ENCODE measurements at places on chromosomes 5 and 9.

DNA sequence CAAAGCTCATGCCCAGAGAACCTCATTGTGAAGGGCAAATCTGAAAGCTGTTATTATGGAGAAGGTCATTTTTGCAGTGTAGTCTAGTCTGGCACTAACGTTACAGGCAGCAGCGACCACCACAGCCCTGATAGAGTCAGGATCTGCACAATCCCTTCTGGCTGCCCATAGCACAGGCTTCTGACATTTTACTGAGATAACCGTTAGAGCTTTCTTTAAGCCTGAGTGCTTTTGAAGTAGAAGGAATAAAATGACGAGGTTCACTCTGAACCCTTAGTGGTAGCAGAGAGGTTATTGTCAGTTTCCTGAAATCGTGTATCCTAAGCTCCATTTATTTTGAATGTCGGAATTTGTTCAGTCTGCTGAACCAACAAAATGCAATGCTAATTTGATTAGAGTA, 505.1 kb downstream of the CDH12 start:
- DNase-seq: no peak

DNA sequence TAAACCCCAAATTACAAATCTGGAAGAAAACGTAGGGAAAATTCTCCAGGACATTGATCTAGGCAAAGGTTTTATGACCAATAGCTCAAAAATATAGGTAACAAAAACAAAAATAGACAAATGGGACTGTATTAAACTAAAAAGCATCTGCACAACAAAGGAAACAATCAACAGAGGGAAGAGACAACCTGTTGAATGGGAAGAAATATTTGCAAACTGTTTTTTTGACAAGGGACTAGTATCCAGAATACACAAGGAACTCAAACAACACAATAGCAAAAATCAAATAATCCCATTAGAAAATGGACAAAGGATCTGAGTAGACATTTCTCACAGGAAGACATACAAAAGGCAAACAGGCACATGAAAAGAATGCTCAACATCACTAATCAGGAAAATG, 386.3 kb downstream of the ENC1 start:
- no peak for DNase-seq

- DNase-seq: no peak
Measured at GRCh38 chr9:130541533-130541932, 37.8 kb upstream of the FUBP3 start.

DNA sequence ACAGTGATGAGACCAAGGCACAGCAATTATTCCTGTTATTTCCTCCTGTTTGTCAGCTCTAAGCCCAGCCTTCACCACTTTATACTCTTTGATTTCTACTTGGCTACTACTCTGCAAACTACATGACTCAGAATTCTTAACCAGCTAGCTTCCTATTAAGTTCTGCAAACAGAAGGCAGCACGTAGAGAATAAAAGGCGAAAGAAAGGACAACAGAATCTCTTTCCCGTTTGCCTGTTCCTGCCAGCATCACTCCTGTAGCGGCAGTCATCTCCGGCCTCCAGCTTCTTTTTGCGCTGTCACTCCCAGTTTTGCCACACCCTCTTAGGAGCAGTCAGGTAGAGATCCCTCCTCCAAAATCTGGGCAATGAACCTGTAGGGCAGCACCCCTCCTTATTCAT, 29.9 kb downstream of the DPYSL3 start:
- no peak for DNase-seq

DNA sequence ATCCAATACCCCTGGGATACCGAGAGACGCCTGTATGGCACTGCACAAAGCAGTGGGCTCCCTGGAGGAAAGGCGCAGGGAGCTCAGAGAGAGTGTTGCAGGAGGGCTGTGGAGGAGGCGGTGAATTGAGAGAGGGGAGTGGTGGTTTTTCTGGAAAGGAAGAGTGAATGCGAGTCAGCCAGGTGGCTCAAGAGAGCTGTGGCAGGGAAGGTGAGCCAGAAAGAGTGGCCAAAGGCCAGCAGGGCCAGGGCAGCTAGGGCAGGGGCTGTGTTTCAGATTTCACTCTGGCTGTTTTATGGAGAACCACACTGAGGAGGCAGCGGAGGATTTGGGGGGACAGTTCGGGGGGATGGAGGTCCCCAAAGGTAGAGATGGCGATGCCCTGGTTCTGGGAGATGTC, 13.0 kb upstream of the DAB2IP start:
- DNase-seq: no peak

DNA sequence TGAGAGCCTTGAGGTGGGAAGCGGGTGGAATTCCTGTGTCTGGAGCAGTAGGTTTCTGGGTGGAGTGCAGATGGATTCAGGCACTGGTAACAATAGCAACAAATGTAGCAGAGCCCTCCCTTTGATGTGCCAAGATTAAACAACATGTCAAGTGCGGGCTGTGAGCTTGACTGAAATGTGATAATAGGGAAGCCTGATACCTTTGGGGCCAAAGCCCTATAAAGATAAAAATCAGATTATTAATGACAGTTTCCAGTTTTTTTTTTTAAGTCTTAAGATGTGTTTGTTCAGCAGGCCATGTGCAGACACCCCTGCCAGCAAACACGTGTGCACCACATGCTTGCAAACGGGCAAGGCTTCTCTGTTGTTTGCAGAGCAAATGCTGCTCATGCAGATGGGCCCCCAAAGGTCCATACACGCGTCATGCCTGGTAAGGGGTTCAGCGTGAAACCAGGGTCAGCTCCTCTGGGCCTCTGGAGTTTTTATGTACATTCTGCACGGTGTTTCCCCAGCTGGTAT, 193.2 kb downstream of the GADD45G start:
- no peak for DNase-seq

- DNase-seq: no peak
Measured at GRCh38 chr9:26163931-26164330, 485.7 kb upstream of the TUSC1 start.

GRCh38 chr5:102139029-102139428, 157.1 kb downstream of the SLCO4C1 start:
- no peak for DNase-seq

All from foreskin melanocyte (primary cell).